ENCODE measurements at places on chromosomes 12 and 14.
A peak's percentile ranks its signal among the peaks of the same experiment; 100 is the strongest.

- DNase-seq = no peak
Measured at GRCh38 chr12:93019975-93020630, 91.0 kb upstream of the EEA1 start.

- DNase-seq = no peak
Measured at GRCh38 chr12:78885466-78885865, 20.9 kb downstream of the SYT1 start.

DNA sequence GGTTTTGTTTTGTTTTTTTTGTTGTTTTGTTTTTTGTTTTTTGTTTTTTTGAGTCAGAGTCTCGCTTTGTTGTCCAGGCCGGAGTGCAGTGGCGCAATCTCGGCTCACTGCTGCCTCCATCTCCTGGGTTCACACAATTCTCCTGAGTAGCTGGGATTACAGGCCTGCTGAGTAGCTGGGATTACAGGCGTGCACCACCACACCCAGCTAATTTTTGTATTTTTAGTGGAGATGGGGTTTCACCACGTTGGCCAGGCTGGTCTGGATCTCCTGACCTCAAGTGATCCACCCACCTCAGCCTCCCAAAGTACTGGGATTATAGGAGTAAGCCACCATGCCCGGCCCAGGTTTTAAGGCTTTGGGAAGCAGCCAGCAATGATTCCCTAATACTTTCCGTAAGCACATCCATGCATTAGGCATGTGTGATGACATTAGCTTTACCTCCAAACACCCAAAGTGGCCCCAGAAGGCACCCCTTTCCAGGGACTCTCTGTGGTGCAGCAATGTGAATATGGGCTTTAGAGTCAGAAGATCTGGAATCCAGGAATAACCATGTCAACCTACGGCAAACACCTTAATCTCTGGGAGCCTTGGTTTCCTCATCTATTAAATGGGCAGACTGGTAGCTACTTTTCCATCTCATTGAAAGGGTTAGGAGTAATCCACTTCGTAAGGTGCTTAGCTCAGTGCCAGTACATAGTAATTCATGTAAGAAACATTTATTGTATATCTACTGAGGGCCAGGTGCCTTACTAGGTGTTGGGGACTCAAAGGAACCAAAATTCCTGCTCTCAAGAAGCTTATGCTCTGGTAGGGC, 152.9 kb downstream of the ZFP36L1 start:
- DNase-seq = no peak

DNA sequence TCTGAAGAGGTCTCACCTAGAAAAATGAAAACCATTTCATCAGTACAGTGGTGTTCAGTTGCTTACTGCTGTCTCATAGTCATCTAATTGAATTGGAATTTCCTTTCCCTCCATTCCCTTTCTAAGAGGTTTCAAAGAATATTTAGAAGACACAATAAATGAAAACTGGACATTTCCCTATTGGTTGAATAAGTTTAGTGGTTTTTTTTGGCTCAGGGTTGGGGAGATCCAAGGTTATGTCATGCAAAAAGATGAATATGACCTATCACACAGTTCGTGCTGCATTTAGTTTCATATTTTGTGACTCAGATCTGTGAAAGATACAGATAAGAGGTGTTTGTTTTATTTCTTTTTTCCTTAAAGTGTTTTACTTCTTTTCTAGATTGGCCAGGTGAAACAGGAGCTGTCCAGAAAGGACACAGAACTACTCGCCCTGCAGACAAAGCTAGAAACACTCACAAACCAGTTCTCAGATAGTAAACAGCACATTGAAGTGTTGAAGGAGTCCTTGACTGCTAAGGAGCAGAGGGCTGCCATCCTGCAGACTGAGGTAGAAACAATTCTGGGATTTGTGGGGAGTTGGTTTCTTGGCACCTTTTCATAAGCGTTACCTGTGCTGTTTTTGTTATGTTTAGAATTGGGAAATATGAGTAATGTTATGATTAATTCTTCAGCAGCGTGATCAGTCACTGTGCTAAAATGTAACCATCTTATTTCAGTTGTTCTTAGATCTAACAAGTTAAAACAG, 124.6 kb downstream of the ERC1 start:
- no peak for DNase-seq

DNA sequence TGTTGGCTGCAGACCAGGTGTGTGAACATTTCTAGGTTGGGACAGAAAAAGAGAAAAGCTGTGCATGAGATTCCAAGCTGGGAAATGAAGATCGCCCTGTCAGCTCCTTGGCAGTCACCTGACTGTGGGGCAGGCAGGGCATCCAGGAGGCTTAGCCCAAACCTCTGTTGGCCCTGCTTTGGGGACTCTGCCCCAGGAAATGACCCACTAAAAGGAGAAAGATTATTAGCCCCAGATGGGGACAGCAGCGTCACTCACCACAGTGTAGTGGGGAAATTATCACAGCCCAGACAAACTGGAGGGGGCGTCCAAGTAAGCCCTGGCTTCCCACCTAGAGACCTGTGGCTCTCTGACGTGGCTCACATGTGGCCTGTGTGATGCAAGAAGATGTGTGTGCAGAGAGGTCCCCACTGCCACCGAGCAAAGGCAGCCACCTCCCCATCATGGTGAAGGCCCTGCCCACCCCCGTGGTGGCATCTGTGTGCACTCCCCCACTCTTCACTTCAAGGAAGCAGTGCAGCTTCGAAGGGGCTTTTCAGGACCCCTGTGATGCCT, 39.1 kb downstream of the DIO3 start:
- peak; percentile 43 for DNase-seq

- DNase-seq = no peak
Measured at GRCh38 chr12:101779626-101780025, 40.4 kb upstream of the SYCP3 start.

DNA sequence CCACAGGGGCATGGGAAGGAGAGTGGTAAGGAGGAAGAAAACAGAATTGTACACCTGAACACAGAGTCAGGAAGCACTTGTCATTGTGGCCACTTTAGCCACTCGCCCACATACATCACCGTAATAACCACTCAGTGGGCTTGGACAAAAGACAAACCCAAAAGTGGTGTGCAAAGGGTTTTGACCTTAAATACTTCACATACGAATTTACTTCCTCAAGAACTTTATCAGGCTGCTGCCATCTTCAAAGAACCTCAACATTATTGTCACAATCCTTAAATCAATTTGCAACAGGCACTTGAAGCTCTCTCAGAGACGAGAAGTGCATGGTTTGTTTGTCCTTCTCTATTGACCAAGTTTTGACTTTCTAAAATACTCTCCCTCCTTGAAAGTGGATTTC, 187.3 kb upstream of the EGLN3 start:
- DNase-seq = no peak

DNA sequence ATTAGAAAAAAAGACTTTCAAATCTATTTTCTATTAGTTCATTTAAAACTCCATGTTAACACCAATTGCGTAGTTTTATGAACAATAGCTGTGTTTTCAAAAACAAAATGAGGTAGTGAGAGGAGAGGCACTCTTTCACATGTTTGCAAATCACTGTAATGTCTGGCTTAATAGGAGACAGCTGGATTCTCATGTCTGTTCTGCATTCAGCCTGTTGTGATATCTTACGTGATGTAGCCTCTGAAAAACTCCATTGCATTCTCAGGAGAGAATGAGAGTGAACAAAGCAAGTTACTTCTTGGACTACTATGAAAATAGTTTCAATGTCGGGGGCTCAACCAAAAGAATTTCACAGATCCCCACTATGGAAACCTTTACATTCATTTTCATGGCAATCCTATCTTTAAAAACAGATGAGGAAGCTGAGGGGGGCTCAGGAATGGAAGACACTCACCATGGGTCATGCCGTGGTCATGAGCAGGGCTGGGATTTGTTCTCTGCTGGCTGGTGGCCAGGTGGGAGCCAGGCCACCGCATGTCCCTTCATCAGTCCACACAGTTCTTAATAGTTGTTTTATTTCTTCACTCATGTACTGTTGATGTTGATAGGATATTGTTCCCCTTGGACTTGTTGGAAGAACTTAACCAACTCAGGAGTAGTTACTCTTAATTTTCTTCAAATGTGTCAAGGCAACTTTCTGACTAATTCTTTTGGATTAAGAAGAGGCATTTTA, 346.2 kb upstream of the FAR2 start:
- DNase-seq = no peak

GRCh38 chr12:5451251-5451650, 19.3 kb downstream of the NTF3 start:
- DNase-seq = no peak

GRCh38 chr12:19093218-19093617, 36.3 kb upstream of the PLEKHA5 start:
- DNase-seq = no peak

DNA sequence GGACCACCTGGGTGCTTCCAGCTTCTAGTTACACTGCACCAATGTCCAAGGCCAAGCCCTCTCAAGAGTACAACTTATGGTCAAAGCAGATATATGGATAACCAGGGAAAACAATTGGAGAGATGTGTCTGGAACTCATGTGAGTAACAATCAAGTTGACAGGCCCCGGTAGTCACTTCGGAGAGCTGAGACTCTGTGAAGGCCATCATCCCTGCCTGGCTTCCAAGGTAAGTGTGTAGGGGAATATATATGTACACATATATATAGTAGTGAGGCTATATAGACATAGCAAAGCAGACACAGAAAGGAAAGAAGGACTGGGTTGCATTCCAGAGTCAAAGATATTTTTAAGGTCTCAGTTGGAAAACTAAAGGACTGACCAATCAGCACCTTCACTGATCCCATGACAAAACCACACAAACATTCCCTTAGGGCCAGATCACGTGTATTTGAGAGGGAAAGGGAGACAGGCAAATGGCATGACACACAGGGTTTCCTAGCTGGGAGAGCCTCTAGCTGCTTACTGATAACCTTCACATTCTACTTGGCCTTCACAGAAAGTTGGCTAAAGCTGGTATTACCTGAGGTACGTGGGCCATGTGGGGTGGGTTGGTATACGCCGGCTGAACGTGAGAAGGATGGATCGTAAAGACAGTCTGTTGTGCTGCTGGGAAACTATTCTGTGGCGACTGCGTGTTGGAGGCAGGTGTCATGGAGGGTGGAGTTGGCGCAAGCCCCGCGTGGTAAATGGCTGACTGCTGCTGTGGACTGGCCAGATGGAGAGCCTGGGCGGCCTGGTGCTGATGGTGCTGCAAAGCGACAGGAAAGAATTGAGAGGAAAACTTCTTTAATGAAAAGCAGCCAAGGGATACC, 50.0 kb downstream of the SH2B3 start:
- no peak for DNase-seq

DNA sequence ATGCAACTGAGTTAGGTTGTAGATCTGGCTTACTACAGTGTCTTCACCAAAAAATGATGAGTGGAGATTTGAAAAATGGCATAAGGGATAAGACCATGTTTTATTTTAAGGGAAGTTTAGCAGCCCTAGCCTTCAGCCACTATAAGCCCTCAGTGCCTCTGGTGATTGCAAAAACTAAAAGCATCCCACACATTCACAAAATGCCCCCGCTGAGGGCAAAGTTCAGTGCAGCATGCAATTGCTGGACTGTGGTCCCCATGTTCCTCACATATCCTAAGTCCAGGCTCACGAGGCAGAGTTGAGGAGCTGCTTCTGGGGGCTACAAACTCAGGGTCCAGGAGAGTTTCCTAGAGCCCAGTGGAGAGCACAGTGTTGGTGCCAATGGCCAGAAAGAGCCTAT, 29.6 kb upstream of the NCOR2 start:
- DNase-seq = no peak

GRCh38 chr12:98999559-98999958, 354.5 kb downstream of the APAF1 start:
- DNase-seq = no peak

GRCh38 chr12:28629691-28630090, 439.4 kb downstream of the CCDC91 start:
- no peak for DNase-seq

DNA sequence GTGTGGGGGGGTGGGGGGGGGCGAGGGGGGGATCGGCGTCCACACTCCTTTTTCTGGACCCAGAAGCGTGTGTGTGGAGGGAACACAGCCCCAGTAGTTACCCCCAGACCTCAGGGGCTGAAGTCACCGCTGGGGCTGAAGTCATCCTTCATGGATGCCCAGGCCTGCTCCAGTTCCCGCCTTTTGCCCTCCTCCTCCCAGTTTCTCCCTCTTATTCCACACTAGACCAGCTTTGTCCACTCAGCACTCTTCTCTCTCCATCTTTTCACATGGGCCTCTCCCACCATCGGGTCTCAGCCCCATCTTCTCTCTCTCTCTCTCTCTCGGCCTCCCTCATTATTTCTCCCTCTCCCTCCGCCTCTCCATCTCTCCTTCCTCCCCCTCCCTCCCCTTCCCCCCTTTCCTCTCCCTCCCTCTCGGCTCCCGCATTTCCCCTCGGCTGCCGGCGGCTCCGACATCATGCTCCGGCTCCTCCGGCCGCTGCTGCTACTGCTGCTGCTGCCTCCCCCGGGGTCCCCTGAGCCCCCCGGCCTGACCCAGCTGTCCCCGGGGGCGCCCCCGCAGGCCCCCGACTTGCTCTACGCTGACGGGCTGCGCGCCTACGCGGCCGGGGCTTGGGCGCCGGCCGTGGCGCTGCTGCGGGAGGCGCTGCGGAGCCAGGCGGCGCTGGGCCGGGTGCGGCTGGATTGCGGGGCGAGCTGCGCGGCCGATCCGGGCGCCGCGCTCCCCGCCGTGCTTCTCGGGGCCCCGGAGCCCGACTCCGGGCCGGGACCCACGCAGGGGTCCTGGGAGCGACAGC, at the start of gene P3H3:
Gene P3H3 (plus strand): TSS at position 426 of the 799 bp plus-strand sequence. CDS start 34 bp downstream, at position 460.
- DNase-seq = no peak

DNA sequence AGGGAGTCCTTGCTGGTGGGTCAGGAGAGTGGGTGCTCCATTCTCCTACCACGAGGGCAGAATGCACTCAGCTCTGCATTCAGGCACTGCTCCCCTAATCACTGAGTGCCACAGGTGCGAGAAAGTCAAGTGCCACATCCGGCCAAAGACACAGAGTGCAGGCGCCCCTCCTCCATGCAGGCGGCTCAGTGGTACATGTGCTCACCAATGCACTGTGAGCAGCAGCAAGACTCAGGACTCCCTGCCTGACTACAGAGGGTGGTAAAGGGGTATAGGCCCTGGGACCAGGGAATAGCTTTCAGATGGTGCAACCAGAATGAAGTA, 32.9 kb downstream of the ZFYVE21 start:
- DNase-seq = peak; percentile 28

DNA sequence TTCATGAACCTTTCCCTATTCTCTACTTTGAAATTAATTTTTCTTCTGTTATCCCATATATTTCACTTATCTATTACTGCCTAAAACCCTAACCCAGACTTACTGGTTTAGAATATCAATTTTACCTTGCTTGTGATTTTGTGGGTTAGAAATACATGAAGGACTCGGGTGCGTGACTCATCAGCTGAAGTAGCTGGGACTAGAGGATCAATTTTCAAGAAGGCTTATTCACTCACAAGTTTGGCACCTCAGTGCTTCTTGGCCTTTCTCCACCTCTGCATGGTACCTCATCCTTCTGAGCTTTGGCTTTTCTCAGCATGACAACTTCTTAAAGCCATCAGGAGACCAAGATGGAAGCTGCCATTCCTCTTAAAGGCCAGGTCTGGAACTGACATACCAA, 57.8 kb downstream of the TMEM117 start:
- DNase-seq = no peak

Data from naive thymus-derived CD8-positive, alpha-beta T cell (primary cell).